ENCODE measurements at places on chromosomes 3 and 15. TPM values are rescaled to one million over a fixed set of nuclear protein-coding genes. Genes with fewer than 3 reads are reported as not detected.

DNA sequence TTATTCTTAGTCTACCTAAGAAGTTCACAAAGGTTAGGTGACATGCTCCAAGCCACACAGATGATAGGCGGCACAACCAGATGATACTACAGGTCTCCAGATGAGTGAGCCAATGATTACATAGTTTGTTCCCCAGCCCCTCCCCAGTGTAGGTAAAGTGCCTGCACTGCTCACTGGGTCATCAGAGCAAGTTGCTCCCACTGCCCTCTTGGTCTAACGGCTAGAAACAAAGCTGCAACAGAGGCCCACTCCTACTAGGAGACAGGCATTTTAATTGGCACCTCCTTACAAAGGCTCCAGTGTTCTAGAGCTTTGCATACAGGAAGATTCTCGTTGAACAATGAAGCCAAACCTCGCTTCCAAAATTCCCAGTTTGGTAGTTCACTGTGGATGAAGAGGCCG is 47.3 kb downstream of the TMEM44 start:
- H3K27ac ChIP-seq = no peak overlapping the region
- no peaks in the 10 kb centered on the region for H3K27me3 ChIP-seq
- 0 out of 2 replicates have a peak, but pooled peaks cover 3% of the 10 kb centered on the region for H3K36me3 ChIP-seq
- H3K4me1 ChIP-seq = no peaks in the 10 kb centered on the region

DNA sequence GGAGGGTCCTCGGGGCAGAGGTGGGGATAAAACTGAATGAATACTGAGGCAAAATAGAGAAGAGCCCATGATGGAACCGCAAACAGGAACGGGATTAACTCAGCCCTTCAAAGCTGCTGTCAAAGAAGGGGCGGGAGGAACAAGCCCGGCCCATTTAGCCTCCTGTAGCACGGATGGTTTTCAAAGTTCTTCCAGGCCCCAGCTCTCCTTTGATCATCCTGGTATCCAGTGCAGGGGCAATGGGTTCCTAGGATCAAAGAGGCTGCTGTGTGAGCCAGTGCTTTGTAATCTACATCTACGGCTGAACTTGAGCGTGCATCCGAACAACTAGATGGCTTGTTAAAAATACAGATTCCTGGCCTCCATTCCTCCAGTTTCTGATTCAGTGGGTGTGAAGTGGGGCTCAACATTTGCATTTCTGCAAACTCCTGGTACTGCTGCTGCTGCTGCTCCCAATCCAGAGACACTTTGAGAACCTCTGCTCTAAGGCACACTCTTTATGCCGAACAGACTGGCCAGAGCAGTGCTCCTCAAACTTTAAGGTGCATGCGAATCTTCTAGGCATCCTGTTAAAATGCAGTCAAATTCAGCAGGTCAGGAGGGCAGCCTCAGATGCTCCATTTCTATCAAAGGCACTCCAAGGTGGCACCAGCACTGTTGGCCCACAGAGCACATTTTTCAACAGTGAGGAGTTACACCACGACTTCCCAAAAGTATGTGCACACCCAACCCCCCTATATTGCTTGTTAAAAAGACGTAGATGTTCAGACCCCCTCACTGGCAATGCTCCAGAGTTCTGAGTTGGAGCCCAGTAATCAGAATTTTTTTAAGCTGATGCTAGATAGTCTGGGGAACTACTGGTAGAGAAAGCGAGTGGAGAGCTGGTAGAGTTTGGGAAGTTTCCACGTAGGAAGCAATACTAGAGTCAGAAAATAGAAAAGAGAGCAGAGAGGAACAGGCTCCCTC is 5.6 kb downstream of the GALNT15 start:
- H3K27me3 ChIP-seq = no peaks in the 10 kb centered on the region
- no peak overlapping the region for H3K4me3 ChIP-seq
- H3K27ac ChIP-seq = no peak overlapping the region
- H3K36me3 ChIP-seq = no peaks in the 10 kb centered on the region

- H3K4me3 ChIP-seq = no peak overlapping the region
- H3K4me1 ChIP-seq = no peaks in the 10 kb centered on the region
- no peaks in the 10 kb centered on the region for H3K36me3 ChIP-seq
- H3K27me3 ChIP-seq = no peaks in the 10 kb centered on the region
- H3K27ac ChIP-seq = no peak overlapping the region
Observed at GRCh38 chr15:68770216-68770615, 50.5 kb downstream of the ANP32A start.

AP4E1 gene
- total RNA-seq = 9.3 TPM

- H3K27me3 ChIP-seq = no peaks in the 10 kb centered on the region
- peaks cover 22% of the 10 kb centered on the region for H3K4me1 ChIP-seq
- H3K36me3 ChIP-seq = no peaks in the 10 kb centered on the region
- H3K27ac ChIP-seq = peak overlapping the region; percentile 95
- no peak overlapping the region for H3K4me3 ChIP-seq
Observed at GRCh38 chr15:52261026-52261425, 34.6 kb downstream of the MYO5C start.

TTLL13 gene
- total RNA-seq = not detected

PAK6 gene
- 9.4 TPM for total RNA-seq

DNA sequence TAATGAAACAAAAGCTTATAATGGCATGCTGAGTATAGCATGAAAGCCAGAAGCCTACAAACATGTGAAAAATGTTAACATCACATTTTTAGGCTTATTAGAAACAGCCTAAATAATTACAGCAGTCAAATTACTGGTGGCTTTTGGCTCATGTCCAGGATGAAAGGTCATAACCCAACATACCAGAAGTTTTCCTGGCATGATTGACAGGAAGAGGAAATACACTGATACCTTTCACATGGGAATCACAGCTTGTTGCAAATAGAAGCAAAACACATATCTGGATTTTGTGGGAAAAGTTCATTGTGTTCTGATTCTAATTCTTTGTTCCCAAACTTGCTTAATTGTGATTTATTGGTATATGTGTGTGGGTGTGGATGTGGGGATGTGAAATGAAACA is 393.5 kb upstream of the ARRDC4 start:
- no peak overlapping the region for H3K27ac ChIP-seq
- H3K4me3 ChIP-seq = no peak overlapping the region
- H3K36me3 ChIP-seq = no peaks in the 10 kb centered on the region
- no peaks in the 10 kb centered on the region for H3K4me1 ChIP-seq
- DNase-seq = no peak

DNA sequence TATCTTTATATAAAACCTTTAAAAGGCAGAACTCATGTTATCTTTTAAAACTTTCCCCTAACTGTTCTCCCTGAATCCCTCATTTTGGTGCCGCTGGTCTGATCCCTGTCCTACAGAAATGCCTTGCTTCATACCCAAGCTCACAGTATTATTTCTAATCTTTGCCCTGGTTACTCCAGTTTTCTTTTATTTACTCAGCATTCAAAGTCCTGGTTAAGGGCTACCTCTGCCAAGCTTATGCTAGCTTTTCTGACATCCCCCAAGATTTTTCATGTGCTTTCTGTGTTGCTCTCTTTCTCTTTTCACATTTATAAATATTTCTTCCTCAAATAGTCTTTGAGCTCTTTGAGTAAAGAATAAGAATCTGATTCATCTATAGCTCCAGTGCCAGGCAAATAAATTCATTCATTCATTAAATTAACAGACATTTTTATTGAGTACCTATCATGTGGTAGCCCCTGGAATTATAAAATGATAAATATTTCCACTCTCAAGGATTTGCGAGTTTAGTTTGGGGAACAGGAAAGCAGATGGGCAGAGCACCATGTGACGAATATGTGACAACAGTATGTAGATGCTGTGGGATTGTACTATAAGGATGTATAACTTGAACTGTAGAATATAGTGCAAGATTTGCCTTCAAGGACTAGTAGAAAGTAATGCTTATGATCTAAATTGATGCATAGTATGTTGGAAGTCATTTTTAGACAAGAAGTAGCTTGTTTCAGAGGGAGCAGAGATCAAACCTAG is 247.5 kb downstream of the LPP start:
- no peaks in the 10 kb centered on the region for H3K36me3 ChIP-seq
- H3K27ac ChIP-seq = no peak overlapping the region
- no peak overlapping the region for H3K4me3 ChIP-seq
- DNase-seq = no peak

- DNase-seq = no peak
- H3K36me3 ChIP-seq = no peaks in the 10 kb centered on the region
- no peaks in the 10 kb centered on the region for H3K4me1 ChIP-seq
- no peaks in the 10 kb centered on the region for H3K27me3 ChIP-seq
- H3K4me3 ChIP-seq = no peak overlapping the region
Observed at GRCh38 chr3:172527306-172527705, 4.1 kb upstream of the TNFSF10 start.

DNA sequence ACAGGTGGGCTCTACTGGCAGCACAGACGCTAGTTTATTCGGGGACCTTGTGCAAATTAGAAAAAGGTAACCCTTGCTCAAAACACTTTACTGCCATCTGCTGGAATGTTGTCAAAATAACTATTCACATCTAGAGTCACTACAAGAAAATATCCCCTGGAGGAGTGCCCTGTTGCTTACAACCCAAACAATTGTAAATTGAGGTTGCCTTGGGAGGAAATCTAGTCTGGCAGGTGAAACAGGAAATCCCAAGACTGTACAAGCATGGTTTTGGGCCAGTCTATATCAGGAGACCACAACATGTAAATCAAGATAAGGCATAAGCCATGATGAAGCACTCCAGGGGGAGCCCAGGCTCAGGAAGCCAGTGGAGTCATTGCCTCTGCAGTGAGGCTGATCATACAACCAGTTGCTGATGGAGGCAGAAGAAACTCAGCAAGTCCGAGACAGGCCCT is 136.8 kb upstream of the ACP3 start:
- H3K36me3 ChIP-seq = no peaks in the 10 kb centered on the region
- H3K4me3 ChIP-seq = no peak overlapping the region
- H3K27me3 ChIP-seq = no peaks in the 10 kb centered on the region
- no peak overlapping the region for H3K27ac ChIP-seq
- 0 out of 2 replicates have a peak, but pooled peaks cover 1% of the 10 kb centered on the region for H3K4me1 ChIP-seq

DZIP3 gene
- total RNA-seq = 24.3 TPM

GRCh38 chr15:28931828-28932227 is 46.1 kb downstream of the APBA2 start:
- peaks cover 9% of the 10 kb centered on the region for H3K4me1 ChIP-seq
- H3K27ac ChIP-seq = no peak overlapping the region
- H3K4me3 ChIP-seq = no peak overlapping the region
- H3K36me3 ChIP-seq = no peaks in the 10 kb centered on the region

EIF1B gene
- total RNA-seq = 115 TPM

ATP2B2 gene
- total RNA-seq = 1.2 TPM

DNA sequence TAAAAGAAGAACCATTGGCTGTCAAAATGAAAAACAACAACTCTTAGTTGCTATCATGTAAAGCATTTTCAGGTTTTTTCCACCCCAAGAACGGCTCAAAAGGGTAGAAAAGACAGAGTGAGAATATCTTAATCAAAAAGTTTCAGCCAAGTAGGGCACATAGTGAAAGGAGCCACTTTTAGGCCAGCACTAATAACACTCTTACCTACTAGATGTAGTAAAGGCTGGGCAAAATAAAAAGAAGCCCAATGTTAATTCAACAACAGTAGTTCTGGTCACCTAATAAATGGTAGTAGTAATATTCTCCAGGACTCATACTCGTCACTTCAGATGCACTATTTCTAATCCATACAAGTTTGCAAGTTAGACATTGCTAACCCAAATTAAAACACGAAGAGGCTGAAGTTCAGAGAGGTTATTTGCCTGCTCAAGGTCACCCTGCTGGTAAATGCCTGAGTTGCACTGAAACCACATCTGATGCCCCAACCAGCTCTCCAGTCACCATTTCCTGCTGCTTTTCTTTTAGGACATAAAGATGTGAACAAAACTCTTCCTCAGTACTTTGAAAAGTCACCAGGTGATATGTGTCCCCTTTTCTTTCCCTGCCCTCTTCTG is 7.5 kb downstream of the GOLIM4 start:
- H3K4me1 ChIP-seq = no peaks in the 10 kb centered on the region
- H3K36me3 ChIP-seq = no peaks in the 10 kb centered on the region
- no peak overlapping the region for H3K27ac ChIP-seq

FEZF2 gene
- total RNA-seq = not detected

UNC13C gene
- 0.13 TPM for total RNA-seq

TMIE gene
- 0.90 TPM for total RNA-seq

SGO1 gene
- total RNA-seq = 36.4 TPM

- H3K27ac ChIP-seq = no peak overlapping the region
- no peaks in the 10 kb centered on the region for H3K27me3 ChIP-seq
- no peak for DNase-seq
- H3K4me3 ChIP-seq = no peak overlapping the region
Observed at GRCh38 chr3:52904000-52904399, 6.7 kb upstream of the STIMATE start.

- no peak overlapping the region for H3K27ac ChIP-seq
- no peak for DNase-seq
- H3K27me3 ChIP-seq = no peaks in the 10 kb centered on the region
- H3K36me3 ChIP-seq = no peaks in the 10 kb centered on the region
- no peaks in the 10 kb centered on the region for H3K4me1 ChIP-seq
Observed at GRCh38 chr3:127170814-127171213, 22.1 kb upstream of the PRR23E start.

SCAMP5 gene
- 51.8 TPM for total RNA-seq

GRCh38 chr15:80251428-80252120 is 439 bp downstream of the CTXND1 start:
- peaks cover 5% of the 10 kb centered on the region for H3K36me3 ChIP-seq
- peaks cover 33% of the 10 kb centered on the region for H3K27me3 ChIP-seq
- no peak for DNase-seq
- peak overlapping the region; percentile 53 for H3K4me3 ChIP-seq
- H3K4me1 ChIP-seq = no peaks in the 10 kb centered on the region
- H3K27ac ChIP-seq = no peak overlapping the region

MESP2 gene
- 0.38 TPM for total RNA-seq

TEX9 gene
- total RNA-seq = 12.3 TPM

DNA sequence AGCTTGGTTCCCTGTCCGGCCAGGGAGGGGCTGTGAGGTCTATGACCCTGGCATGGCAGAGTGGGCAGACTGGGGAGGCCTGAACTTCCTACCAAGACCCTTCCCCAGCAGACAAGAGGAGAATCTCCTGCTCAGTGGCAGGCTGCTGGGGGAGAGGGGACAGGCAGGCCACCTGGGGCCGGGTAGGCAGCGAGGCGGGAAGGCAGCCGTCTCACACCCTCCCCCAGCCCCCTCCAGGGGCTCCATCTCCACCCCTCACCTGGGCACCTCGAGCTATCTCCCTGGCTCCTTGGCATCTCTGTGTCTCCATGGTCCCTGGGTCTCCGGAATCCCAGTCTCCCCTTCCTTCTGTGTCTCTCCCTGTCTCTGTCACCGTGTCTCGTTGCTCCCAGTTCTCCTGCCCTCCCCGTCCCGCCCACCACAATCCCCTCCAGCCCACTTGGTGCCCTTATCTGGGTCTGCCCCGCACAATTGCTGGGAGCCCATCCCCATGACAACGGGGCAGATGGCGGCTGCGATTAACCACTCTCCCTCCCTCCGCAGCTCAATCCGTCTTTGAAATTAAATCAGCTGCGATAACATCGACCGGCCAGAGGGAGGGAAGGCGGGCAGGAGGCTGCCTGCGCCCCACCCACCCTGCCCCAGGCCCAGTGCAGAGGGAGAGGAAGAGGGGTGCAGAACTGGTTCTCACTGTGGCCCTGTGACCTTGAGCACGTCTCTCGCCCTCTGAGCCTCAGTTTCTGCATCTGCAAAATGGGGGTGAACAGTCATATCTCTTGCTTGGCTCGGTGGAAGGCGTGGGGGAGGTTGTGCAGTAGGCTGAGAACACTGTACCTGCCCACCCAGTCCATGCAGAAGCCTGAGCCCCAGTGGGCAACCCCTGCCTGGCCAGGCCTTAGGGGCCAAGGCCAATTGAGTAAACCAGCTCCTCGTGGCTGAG is 9.6 kb downstream of the DNAJB8 start:
- H3K4me1 ChIP-seq = no peaks in the 10 kb centered on the region
- H3K27me3 ChIP-seq = no peaks in the 10 kb centered on the region
- H3K36me3 ChIP-seq = no peaks in the 10 kb centered on the region
- DNase-seq = no peak
- no peak overlapping the region for H3K4me3 ChIP-seq
- no peak overlapping the region for H3K27ac ChIP-seq

Data from H1 (cell line).